ENCODE measurements at places on chromosomes 2 and 18. TPM values are rescaled to one million over a fixed set of nuclear protein-coding genes. Genes with fewer than 3 reads are reported as not detected.
A peak's percentile ranks its signal among the peaks of the same experiment; 100 is the strongest.

Gene IL1F10
- total RNA-seq = not detected

Gene FOXI3
- not detected for total RNA-seq

Gene ATIC
- 43.9 TPM for total RNA-seq

GRCh38 chr2:10168221-10168620 is 45.7 kb downstream of the RRM2 start:
- no peak for DNase-seq

DNA sequence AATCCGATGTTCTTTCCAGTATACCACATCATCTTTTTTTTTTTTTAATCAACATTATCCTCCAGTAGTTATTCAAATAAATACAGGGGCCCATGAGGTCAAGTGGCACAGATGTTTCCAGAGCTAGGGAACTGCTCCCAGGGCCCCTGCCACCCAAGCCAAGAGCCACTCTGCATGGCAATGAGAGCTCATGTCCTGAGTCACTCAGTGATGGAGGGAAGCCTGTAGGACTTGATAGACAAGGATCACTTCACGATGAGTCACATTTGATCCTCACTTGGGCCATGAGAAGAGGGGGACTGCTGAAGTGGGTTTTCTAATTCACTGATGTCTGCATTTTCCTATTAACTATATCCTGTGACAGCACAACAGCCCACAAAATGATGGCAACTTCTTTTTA is 127.0 kb upstream of the PKDCC start:
- DNase-seq = peak; percentile 60

DNA sequence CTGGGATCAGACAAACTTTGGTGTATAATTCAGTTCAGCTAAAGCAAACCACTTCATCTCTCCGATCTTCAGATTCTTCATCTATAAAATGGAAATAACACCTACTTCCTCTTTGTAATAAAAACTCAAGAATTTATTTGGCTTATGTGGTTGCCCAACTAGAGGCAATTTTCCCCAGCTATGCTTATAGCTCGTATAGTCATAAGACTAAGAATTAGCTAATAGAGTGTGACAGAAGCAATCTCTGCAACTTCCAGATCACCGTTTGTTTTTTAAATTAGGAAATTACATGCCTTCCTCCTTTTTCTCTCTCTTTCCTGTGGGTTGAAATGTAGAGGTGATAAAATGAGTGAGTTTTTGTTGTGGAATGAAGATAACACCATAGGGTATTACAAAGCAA is 35.3 kb upstream of the KCNF1 start:
- DNase-seq = no peak

GRCh38 chr18:6055711-6056110 is 160.4 kb upstream of the TMEM200C start:
- peak; percentile 69 for DNase-seq

GRCh38 chr18:48139431-48140347 is 209.2 kb upstream of the SMAD2 start:
- peak; percentile 83 for DNase-seq

Data from MG63 (cell line).